Body of pancreas (tissue), 4 donors: ENCODE measurements at places on chromosomes 5 and 9. TPM values are rescaled to one million over a fixed set of nuclear protein-coding genes. Genes with fewer than 3 reads are reported as not detected.

GRCh38 chr5:9898319-9898718 lies 268.2 kb upstream of the TAS2R1 start:
- DNase-seq, result peak; percentile 61

GRCh38 chr9:4137234-4137633 lies 162.6 kb downstream of the GLIS3 start:
- peak; percentile 30 for DNase-seq

DNA sequence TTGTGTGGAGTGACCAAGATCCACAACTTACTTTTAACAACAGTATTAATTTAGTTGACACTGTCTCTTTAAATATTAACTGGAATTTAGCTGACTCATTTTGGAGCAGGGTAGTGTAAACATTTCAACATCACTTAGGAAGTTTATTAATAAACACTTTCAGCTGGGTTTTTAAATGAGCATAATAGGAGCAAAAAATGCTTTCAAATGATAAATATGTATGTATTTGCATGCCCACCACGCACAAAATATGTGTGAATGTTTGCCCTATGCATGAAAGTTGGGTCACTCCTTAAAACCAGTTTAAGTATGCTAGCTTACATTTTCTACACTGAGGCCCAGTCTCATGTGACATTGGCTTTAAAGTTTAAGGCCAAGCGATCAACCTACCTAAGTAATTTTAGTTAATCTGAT lies 2.9 kb downstream of the ZFAND5 start:
- DNase-seq, result no peak

DNA sequence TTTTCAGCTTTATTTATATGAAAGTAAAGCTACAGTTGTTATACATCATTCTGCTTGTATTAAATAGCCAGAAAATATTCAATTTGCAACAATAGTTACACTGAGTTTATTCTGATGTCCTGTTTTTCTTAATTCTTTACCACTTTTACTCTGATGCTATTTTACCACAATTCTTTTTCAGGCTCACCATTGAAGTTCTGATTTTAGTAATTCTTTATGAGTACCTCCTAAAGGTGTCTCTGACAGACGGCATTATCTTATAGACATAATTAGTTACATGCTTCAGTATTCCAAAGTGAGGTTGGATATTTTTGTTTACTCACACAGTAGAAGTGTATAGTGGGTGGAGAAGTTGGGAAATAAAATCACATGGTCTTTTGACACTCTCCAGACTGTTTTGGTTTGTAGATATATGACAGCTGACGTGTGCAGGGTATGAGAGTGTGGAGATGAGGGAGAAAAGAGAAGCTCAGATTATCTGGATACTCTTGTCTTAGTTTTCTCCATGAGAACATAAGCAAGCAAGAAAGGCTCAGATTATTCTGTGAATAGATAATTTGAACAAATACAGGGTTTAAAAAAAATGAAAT lies 97.4 kb downstream of the FBXO4 start:
- no peak for DNase-seq

Gene TRAPPC13
- total RNA-seq, result 5.6 TPM

- DNase-seq, result no peak
Observed at GRCh38 chr9:114969269-114969668, 38.9 kb upstream of the TNFSF8 start.

DNA sequence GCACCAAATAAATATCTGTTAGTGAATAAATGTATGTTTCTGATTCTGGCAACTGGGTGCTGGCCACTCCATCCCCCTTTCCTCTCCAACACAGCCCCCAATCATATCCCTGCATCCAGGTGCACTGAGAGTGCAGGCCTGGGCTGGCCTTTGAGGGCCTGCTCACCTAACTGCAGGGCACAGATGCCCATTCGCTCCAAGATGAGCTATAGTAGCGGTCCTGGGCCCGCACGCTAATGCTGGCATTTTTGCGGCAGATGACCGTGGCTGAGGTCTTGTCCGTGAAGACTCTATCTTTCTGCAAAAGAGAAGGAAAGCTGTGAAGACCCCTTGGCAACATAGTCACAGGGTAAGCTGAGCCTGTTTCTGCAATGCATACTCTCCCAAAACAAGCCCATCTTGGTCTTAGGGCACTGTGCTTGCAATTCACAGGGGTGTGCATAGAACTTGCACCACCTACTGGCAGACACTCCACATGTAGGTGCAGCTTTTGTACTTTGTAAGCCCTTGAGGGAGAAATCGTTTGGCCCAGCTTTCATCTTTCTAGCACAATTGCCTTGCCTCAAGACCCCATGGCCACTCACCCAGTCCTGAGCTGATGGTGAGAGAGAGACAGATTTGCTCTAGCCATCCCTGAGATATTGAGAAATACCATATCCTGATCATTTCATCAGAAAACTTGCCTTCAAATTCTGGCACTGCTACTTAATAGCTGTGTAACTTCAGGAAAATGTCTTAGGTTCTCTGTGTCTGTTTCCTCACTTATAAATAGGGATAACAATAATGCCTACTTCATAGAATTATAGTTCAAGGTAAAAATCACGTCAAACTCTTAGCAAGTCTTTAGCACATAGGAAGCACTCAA lies 13.5 kb downstream of the IL12B start:
- peak; percentile 25 for DNase-seq

Gene ACSL6
- total RNA-seq, result 2.1 TPM

- DNase-seq, result no peak
Observed at GRCh38 chr9:129145316-129145715, 32.7 kb downstream of the IER5L start.

Gene FAM163B
- total RNA-seq, result not detected

Gene PCDHA2
- 0.26 TPM for total RNA-seq

GRCh38 chr5:81146031-81146430 lies 87.1 kb upstream of the CKMT2 start:
- DNase-seq, result no peak

Gene PRPF4
- total RNA-seq, result 10.1 TPM

DNA sequence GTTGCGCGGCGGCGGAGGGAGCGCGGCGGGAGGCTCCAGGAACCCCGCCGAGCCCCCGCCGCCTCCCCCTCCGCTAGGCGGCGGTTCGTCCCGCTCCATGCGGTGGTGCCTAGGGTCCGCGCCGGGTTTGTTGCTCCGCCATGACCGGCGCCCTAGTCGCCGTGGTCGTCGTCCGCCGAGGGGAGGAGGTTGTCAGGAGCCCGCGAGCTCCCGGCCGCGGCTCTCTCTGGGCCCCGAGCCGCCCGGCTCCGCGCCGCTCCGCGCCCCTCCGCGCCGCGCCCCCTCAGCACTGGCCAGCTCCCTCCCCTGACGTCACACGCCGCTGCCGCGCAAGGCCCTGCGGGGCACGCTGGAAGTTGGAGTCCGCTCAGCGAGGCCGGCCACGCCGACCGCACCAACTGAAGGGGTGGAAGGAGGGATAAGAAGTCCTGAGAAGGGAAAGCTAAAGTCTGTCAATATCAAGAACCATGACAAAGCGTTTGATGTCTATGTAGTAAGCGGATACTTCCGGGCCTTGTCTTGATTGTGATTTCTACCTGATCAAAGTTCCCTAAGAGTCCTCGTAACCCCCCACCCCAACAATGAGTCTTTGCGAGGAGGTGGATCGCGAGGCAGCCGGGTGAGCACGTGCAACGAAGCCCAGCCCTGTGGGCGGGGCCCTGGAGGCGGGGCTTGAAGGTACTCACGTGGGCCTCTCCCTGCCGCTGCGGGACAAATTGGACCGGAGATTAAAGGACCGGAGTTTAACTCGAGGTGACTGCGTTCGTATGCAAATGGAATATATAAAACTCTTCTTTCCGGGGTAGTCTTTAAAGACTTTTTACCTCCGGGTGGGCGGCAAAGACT lies at the start of gene NR6A1:
TSS of gene NR6A1 (minus strand) at position 291 of the 846 bp plus-strand sequence.
- peak; percentile 98 for DNase-seq

DNA sequence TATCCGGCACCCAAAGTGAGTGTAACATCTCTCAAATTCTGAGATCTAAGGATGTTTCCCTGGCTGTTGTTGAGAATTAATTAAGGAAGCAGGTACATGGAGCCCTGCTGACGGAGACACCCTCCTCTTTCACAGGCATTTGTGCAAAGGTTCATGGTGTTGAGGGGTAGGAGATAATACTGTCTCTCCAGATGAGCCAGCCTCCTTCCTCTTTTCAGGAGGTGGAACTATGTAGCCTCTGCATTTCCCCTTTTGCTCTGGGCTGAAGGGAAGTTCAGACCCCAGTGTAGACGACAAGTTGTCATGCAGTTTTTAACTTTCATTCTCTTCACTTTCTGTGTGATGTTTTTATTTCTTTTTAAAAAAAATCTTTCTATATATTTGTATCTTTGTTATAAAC lies 107.5 kb downstream of the GALNT10 start:
- DNase-seq, result no peak

DNA sequence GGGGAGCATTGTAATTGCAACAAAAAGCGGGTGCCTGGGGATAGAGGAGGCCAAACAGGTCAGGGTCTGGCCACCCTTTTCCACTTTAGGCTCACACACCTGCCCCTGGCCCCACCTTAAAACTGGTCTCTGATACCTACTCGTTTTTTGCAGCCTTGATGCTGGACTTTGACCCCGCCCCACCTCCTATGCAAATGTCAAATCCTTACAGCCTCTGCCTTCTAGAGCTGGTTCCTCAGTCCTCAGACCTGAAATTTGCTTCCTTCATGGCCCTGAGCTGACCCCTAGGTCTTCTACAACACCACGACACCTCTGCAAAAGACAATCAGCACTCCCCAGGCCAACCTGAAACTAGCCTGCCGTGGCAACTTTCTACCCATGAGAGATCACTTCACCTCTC lies 37.7 kb downstream of the SMIM23 start:
- peak; percentile 51 for DNase-seq

GRCh38 chr9:70439991-70440706 lies 25.7 kb upstream of the KLF9 start:
- no peak for DNase-seq

DNA sequence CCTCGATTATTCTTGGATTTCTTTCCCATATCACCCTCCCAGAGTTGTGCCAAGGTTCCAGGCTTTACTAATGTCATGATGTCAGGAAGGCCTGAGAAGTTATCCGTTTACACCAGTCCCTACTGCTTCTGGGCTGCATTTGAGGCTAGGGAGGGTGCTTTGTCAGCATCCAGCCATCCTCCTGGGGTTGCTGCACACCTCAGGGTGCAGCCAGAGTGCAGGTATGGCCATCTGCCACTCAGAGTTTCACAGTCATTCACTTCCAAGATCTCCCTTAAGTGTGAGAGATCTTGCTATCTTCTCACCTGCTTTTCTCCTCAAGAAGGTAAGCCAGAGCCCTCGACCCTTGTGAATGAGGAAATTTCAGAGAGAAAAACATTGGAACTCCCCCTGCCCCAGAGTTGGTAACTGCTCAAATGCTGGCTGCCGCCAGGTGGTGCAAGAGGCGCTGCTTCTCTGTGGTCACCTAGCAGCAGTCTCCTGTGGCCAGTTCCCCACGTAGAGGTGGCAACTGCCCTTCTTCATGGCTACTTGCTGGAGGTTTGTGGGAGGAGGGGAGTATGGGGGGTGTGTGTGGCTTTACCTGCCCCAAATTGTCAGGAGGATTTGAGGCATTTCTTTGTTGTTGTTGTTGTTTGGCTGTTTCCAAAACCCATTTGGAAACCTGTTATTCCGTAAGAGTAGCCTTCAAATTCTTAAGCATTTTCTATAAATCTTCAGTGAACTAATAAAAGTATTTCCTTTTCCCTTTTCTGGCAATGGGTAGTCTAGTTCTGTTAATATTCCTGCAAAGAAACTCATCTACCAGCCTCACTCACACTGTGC lies 259.6 kb upstream of the DMRT1 start:
- DNase-seq, result peak; percentile 68

GRCh38 chr5:110925398-110925797 lies 146.1 kb upstream of the TSLP start:
- no peak for DNase-seq

Gene LCNL1
- not detected for total RNA-seq

DNA sequence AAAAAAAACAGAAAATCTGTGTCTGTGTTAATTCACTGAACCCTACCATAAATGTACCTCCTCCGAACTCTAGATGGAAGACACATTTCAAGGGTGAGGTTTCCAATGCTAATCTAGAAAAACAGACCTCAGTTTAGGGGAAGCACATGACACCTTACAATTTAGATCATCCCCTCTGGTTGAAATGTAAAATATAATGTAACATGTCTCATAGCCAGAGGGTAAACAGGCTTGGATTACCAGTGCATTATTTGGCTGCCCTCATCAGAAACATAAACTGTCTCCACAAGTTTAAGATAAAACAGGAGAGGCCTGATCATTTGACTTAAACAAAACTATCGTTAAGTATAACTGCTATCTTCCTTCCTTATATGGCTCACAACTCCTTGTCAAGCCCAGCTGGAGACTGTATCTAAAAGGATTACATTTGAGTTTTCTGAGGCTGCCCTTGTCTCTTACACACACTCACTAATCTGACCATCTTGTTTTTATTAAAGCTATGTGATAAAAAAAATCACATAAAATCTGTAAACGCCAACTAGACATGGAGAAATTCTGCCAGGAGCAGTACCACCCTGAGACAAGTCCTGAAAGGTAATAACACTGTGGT lies 105.7 kb downstream of the LURAP1L start:
- no peak for DNase-seq

DNA sequence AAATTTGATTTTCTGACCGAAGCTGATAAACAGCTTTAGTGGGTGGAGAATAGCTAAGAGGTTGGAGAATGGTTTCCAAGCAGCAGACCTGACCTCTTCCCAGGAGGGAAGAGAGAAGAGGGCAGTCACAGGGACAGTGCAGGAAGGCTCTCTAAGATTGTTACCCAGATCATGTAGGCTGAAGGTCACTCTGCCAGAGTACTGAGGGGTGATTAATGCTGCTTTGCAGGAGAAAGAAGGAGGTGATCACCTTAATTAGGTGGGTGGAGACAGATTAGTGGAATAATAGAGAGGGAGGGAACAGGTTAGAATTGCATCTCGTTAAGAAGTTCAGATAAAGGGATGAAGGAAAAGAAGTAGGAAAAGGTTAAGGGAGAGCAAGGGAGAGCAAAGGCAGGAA lies 440.5 kb downstream of the BRINP1 start:
- DNase-seq, result no peak

Gene HAVCR2
- 12.2 TPM for total RNA-seq

DNA sequence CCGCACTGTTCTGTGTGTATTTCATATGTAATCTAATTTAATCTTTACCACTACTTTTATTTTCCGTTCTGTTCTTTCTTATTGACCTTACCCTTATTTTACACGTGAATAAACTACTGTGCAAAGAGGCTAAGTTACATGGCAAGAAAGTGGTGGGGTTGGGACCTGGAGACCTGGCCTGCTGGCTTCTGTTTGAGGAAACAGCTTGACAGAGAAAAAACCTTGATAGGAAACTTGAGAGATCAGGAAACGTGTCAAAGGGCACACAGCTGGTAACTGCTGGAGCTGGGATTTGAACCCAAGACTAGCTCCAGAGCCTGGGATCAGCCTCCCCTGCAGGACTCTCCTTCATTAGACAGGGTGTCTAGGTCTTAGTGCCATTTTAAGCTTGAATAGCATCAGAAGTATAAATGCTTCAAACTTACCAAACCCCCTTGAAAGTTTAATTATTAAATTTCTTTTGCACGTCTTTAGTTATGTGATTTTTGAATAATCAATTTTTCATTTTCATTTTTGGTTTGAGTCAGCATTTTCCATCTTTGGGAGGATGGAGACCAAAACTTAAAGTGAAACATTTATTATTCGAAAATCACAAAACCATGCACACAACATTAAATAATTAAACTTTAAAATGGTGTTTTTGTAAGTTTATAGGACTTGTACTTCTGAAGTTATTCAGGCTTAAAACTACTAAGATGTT lies 129.5 kb downstream of the RGS3 start:
- no peak for DNase-seq
